Activated T-helper 9 cell treated with anti-CD3 and anti-CD28 coated beads, Interleukin-2, amount 50 U/mL, for 16 hours (primary cell): ENCODE measurements at places on chromosomes 3 and 15.

GRCh38 chr3:50205413-50206276 is 574 bp downstream of the SLC38A3 start:
- DNase-seq = peak; percentile 9

- no peak for DNase-seq
These were observed 7.3 kb downstream of the NTRK3 start for GRCh38 chr15:88249220-88249619.

GRCh38 chr3:153972862-153973261 is 148.3 kb upstream of the ARHGEF26 start:
- DNase-seq = no peak

DNA sequence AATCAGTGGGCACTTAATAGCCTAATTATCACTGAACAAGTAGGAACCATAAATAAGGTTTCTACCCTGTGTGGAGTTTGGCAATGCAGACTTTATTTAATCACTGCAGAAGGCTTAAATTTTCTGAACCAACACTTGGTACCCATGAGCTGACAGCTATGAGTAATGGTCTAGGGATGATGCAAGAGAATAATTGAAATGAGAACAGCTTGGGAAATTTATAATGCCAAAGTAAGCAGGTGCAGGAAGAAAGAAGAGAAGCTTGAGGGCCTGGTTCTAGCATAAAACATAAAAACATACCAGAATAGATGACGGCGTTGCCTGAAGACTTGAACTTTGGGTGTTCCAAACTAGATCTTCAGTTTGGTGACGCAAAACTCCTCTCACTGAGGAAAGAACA is 67.0 kb downstream of the IMPG2 start:
- no peak for DNase-seq

DNA sequence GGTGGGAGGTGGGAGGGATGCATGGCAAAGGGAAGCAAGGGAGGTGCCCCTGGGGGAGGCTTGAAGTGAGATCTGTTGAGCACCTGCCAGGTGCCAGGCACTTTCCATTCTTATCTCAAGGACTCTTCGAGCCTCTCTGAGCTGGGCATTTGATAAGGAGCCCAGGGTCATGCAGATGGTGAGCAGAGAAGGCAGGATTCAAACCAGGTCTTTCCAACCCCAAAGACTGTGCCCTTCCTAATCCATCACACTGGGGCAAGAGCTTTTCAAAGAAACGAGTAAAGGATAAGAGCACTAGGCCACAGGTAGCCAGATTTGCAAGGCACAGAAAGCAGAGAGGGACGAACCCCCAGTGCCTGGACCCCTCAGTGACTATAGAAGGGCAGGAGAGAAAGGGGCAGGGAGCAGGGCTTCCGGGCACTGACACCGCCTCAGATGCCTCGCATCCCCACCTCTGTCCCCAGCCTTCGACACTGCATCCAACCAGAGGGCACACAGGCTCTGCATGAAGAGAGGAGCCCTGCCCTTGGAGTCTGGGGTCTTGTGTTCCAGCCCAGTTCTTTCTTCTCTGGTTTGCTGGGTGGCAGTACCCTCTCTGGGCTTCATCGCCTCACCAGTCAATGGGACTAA is 21.0 kb downstream of the IGDCC4 start:
- DNase-seq = no peak

DNA sequence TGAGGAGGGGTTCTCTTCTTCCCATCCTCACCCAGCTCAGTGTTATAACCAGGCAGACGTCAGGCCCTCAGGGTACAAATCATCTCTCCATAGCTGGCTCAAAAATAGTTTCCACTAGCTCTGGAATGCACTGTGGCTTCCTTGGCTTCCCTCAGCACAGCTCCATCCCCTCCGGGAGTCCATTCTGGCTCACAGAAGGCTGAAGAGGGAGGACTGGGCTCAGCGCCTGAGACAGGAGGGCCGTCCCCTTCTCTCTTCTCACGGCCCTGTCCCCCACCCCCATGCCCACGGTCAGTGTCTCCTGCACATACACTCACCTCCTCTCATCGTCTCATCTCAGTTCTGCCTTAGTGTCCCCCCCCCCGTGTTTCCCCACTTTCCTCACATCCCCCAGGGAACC is 50.1 kb downstream of the UMPS start:
- DNase-seq = no peak

DNA sequence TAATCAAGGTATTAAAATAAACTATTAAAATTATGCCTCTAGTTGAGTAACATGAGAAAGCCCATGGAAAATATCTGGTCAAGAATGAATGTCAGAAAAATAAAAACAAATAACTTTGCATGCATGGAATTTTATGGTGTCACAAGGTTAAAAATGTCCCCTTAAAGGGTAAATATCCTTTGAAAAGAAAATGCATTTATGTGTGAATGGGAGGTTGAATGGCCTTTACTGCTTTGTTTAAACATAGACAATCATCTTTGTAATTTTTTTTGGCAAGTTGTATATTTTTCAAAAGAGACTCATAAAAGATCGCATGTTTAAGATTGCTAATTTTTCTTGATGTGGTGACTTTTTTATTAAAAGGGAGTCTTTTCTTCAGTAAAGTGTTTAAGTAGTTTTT is 564.2 kb downstream of the NR2F2 start:
- DNase-seq = no peak

GRCh38 chr3:43783987-43784639 is 93.4 kb downstream of the ABHD5 start:
- DNase-seq = no peak

DNA sequence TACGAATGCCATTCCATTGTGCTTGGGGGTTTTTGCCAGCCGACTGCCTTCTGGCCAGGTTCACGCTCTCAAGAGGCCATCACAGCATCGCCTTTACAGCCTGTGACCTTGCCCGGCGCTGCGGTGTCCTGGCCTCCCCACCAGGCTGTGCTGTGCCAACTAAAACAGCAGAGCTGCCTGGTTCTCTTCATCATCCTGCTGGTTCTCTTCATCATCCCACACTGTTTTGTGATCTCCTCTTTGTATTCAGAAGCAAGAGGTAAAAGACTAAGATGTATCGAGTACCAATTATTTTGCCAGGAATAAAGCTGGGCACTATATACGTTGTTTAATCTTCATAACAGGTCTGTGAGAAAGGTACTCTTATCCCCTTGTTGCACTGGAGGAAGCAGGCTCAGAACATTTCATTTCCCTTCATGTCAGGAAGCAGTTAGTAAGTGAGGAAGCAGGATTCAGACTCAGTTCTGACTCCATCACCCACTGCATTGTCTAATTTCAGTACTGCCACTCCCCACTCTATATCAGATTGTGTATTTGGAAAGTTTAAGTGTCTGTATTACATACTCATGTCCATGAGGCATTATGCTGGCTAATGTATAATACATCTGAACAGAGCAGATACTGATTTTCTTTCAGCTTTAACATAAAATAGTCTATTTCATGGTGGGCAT is 92.7 kb downstream of the LRRC28 start:
- no peak for DNase-seq

DNA sequence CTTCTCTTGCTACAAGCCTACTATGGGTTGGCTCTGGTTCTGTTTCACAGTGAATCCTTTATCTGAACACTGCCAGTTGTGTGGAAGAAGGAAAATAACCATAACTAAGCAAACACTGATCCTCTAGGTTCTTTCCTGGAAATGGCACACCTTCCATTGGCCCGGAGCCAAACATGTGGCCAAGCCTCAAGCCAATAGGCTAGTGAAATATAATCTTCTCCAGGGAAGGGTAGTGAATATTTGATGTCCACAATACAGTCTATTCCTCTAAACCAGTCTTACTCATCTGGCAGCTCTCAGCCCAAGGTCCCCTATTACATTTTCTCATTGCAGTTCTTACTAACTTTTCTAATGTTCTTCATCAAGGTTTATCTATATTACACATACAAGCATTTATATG is 921.3 kb downstream of the TUSC7 start:
- no peak for DNase-seq

DNA sequence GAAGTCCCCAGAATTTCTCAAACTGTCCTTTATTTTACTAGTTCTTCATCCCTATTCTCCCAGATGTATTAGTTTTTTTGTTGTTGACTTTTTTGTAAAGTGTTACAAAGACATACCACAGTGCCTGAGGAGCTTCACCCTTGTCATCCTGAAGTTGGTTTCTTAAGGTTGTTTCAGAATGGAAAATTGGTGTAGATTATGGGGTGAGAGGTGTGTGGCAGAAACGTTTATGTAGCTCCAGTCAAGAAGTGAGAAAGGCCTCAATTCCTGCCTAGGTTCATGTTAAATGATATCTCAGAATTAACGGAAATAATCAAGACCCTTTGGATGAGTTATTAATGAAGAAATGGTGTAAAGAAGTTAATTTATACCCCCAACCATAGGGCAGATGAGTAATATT is 6.8 kb downstream of the EDEM1 start:
- DNase-seq = no peak

DNA sequence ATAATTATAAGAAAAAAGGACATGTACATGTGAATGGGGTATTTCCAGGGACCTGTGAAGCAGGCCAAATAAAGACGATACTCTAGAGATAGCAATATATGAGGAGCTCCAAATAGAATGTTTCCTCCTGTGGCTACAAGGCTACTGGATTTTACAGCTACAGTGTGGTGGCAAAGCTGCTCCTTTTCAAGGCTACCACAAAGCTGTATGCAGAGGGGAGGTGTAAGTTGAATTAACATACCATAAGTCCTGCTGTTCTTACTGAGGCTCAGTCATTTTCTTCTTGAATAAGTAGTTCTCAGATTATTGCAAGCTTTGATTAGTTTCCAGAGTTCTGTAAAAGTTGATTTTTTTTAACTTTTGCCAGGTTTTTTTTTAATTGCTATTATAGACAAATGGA is 1184.6 kb upstream of the EPHA6 start:
- no peak for DNase-seq

DNA sequence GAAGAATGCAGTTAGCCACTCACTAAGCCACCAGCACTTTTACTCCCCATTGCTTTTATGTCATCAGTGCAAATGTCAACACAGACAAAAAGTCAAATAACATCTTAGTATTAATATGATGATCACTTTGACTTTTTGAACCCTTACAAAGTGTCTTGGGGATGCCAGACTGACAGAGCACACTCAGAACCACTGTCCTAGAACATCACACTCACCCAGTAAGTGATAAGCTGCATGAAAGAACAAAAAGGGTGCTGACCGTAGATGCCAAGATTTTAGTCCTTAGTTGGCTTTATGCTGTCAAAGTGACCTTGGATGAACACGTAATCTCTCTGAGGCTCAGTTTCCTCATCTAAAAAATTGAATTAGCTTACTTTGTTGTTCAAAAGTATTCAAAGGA is 279.5 kb upstream of the TRIM42 start:
- DNase-seq = no peak

DNA sequence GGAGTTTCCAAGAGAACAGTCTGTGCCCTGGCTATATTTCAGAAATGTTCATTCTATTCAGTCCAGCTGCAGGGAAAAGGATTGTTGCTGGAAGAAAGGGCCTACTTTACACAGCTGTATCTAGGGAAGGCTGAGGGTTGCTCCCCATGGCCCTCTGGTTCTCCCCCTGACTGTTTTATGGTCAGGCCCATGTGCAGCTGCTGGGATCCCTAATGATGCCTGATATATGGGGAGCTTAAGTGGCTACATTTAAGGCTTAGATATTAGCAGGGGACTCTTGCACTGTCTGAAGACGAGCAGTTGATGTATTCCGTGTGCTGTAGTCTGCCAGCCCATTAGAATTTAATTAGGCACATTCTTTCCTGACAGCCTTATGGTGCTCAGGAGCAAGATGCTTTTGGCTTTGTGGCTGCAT is 72.0 kb downstream of the FAM43A start:
- DNase-seq = no peak

DNA sequence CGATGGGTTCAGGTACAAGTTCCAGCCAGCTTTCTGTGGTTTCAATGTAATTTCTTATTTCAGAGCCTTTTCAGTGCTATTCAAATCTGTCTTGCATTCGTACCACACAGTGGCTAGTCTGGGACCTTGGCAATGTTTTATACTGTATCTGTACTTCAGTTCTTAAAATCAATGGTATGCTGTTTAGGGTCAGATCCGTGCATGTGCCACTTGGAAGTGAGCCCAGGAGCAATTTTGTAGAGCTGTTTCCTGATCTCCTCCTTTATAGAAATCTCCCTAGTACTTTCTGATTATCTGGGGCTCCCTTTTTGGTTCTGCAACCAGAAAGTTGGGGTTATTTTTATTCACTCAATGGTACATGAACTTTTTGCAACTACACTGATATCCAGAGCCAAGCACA is 59.5 kb upstream of the NDUFB4 start:
- no peak for DNase-seq

GRCh38 chr3:196012481-196012880 is 69.4 kb downstream of the TFRC start:
- no peak for DNase-seq

- peak; percentile 20 for DNase-seq
These were observed 16.8 kb upstream of the MCCC1 start for GRCh38 chr3:183116025-183116614.
